ENCODE measurements at places on chromosomes 2 and 18. TPM values are rescaled to one million over a fixed set of nuclear protein-coding genes. Genes with fewer than 3 reads are reported as not detected.
A peak's percentile ranks its signal among the peaks of the same experiment; 100 is the strongest.

DNA sequence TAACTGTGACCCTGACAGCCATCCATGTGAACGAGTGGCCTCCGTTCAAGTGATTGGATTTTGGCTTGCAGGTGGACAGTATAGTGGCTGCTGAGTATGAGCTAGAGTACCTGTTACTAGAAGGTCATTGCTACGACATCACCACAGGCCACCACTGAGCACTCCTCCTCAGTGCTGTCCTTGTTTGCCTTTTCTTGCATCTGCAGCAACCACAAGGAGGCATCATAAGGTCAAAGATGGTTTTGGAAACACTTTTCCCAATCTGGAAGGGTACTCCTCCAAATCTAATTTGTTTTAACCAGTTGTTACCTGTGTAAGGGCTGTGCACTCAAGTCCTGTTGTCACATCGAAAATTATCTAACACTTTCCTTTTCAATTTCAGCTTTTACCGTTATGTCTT lies 81.2 kb downstream of the UGGT1 start:
- DNase-seq = no peak

GRCh38 chr2:190283783-190284182 lies 35.8 kb downstream of the HIBCH start:
- no peak for DNase-seq

Gene ST3GAL5
- polyA plus RNA-seq = 4.4 TPM

Gene PRKCE
- polyA plus RNA-seq = 0.48 TPM

DNA sequence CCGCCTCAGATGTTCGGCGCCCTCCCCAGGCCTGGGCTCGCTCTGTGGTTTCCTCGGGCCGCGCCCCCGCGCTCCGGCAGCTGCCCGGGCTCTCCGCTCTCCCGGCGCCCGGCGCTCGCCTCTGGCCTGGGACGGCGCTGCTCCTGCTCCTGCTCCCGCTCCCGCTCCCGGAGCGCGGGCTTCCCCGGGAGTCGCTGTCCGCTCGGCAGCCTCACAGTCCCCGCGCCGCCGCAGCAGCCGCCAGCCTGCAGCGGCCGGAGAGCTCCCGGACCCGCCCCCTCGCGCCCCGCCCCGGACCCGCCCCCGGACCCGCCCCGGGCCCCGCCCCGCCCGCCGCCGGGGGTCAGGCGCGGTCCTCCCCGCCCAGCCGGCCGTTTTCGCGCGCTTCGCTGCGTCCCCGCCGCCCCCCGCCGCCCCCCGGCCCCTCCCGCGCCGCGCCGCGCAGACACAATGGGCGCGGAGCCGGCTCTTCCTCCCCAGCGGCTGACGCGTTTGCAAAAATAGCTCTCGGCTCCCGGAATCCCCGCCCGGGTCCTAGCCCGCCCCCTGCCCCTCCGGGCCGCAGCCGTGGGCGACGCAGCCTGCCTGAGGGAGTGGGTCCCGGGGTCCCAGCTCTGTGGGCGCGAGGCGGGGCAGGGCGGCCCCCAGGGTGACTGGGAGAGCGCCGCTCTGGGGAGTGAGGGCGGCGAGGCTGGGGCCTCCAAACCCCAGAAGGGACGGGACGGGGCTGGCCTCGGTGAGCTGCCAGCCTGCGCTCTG lies at the start of gene ARL4C:
ARL4C (minus strand) TSS at position 247 of the 759 bp plus-strand sequence. CDS start 495 bp downstream, outside the sequence.
- peak; percentile 89 for DNase-seq

GRCh38 chr2:204003276-204003990 lies 66.9 kb downstream of the ICOS start:
- no peak for DNase-seq

Gene CTNNA2
- 0.04 TPM for polyA plus RNA-seq

GRCh38 chr18:378079-378478 lies 110.2 kb upstream of the THOC1 start:
- no peak for DNase-seq

DNA sequence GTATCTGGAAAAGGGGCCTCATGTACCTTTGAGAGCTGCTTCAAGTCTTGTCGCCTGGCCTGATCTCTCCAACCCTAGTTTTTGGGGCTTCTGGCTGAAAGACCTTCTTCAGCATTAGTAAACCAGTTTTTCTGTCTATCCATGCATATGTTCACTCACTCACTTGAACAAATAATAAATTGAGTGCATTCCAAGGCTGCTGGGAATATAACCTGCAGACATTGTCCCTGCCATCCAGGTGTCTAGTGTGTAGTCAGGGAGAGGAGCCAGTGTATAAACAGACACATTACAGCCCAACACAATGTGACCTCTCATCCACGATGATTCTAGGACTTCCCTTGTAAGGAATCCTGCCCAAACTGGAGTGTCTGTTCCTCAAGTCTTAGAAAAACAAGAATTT lies 262.1 kb downstream of the PRKCE start:
- no peak for DNase-seq

DNA sequence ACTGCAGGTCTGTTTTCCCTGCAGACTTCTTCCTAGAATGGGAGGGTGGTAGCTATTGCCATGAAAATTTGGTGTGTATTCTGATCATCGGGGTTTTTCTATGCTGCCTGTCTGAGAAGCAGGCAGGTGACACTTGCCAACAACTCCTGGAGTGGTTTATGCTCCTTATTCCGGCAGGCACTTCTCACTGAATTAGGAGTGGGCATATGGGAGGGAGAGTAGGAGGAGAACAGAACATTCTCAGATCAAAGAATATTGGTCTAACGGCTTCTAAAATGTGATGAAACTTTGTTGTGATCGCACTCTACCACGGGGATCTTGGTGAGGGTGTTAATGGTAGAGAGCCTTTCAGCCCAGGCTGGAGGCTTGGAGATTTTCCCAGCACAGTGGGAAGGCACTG lies 480.8 kb downstream of the PLCL1 start:
- DNase-seq = no peak

Gene SRD5A2
- not detected for polyA plus RNA-seq

DNA sequence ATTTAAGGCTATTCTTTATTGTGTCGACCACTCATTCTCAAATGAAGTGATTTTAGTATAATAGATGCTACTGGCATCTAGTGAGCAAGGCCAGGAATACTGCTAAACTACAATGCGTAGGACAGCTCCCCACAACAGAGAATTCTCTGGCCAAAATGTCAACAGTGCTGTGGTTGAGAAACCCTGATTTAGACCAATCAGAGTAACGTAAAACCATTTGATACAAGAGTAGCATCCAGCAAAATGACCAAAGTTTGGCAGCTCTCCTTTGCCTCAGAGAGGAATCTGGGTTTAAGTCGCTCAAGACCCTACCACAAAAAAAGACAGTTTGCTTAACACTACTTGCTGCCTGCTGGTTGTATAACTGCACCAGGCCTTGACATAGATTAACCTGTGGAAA lies 37.0 kb upstream of the TTN start:
- DNase-seq = no peak

Gene MORN2
- 25.8 TPM for polyA plus RNA-seq

Gene NCK2
- polyA plus RNA-seq = 24.3 TPM

Gene TM4SF20
- polyA plus RNA-seq = not detected

Gene ABCB11
- polyA plus RNA-seq = 0.08 TPM

GRCh38 chr2:55056024-55056521 lies 5.8 kb upstream of the RTN4 start:
- DNase-seq = peak; percentile 49

Gene TDRD15
- not detected for polyA plus RNA-seq

DNA sequence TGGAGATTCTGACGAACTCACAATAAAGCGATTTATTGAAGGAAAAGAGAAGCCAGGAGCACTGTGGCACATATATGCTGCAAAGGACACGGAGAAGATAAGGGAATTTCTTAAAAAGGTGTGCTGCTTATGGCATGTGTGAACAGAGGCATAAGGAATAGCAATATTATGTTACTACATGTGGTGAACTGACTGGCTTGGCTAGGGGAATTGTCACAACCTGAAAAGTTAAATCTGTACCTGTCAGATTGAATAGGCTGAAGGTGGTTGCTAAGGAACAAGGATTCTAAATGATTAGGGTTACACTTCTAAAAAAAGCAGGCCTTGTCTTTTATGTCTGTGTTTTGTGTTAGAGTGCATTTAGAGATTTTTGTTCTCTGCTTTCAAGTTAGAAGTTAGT lies 48.4 kb downstream of the KDM3A start:
- DNase-seq = no peak

DNA sequence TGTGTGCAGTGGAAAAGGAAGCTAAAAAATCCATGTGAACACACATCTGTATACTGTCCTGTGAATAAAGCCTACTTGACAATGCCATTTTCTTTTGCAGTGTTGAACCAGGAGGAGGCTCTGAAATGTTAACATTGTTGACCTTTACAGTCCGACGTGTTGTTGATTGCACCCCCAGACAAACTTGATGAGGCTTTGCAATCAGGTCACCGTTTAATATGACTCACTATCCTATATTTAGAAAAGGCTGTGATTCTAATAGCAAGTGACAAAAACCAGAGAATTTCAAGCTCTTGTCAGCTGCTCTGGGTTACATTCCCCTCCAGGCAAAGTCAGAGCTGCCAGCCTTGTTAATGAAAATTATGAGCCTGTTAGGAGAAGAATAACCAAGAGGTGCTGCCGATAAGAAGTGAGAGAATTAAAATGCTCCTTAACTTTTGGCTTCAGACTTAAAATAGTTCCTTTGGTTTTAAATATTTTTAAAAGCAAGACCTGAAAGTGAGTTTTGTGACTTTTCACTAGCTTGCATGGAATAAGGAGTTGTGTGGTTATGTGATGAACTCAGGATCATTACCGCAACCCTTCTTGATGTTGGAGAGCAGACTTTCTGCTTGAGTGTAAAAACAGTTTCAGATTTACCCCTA lies 162.1 kb downstream of the QPCT start:
- no peak for DNase-seq

GRCh38 chr2:88182721-88183120 lies 12.6 kb downstream of the THNSL2 start:
- DNase-seq = no peak

- DNase-seq = peak; percentile 58
Measured at GRCh38 chr2:178804791-178805190, 2.4 kb downstream of the TTN start.

DNA sequence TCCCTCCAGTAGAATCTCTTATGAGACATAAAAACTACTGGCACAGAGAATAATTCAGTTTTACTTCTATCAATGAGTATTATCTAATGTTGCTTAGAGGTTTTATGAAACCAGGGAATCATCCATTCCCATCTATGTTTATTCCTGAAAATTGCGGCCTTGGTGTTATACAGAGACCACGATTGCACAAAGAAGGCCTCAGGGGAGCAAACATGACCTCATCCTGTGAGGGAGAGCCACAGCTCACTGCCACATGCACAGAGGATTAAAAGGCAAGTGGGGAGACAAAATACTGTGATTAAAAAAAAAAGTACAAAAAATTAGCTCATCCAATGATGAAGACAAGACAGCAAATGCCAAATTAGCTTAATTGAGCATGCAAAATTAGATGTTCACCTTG lies 111.8 kb upstream of the SLC35G4 start:
- DNase-seq = no peak

Gene EML6
- 0.07 TPM for polyA plus RNA-seq

Gene AKAIN1
- polyA plus RNA-seq = not detected

DNA sequence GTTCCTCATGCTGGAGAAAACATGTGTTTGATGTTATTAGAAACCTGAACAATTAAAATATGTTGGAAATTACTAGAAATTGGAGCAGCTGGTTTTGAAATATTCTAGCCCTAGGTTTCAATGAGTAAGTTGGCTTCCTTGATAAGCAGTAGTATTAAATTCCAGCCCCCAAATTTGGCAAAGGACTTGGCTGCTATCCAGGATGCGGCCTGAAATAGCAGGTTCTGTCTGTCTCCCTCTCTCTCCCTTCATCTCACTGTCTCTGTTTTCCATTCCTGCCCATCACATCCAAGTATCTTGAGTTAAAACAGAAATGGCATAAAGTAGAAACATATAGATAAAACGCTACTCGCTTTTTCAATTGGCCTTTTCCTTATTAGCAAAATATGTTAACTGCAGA lies 20.9 kb upstream of the GPR45 start:
- no peak for DNase-seq

Gene TCF23
- not detected for polyA plus RNA-seq

Gene EHBP1
- 18.5 TPM for polyA plus RNA-seq

- DNase-seq = no peak
Measured at GRCh38 chr2:127065299-127065939, 41.5 kb downstream of the BIN1 start.

DNA sequence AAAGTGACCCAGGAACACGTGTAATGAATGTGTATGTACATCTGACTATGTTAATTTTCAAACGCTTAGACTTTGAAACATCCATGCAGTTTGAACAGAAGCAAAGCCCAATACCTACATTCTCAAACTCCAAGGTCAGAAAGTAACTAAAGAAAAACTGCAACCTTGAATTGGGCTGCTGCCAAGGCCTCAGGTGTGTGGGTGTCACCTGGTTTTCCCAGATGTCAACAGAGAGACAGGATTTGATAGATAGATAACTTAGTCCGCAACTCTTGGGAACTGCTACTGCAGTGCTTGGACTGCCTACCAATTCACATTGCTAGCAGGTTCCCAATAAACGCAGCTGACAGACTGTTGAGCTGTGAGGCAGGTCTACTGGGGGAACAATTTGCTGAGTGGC lies 78.7 kb upstream of the PAPOLG start:
- DNase-seq = no peak

DNA sequence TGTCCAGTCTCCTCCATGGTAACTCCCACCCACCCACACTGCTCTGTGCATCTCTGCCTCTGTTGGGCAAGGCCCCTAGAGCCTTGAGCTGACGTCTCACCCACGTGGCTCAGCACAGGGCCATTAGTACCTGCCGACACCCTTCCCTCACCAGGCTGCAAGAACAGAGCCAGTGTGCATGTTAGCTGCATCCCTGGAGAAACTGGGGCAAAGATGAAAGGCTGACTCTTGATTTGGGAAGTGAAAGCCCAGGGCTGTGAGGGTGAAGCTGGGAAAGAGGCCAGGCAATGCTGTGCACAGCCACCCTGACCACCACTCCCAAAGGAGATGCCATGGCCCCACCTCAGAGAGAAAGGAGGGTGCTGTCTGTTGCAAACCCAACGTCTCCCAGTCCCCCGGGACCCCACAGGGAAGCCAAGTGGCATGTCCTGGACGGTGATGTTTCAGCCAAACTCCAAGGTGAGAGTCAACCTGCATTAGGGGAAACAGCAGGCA lies 20.0 kb upstream of the HPCAL1 start:
- DNase-seq = no peak

GRCh38 chr18:75937306-75937705 lies 509.8 kb upstream of the SMIM21 start:
- no peak for DNase-seq

Gene TBC1D8
- polyA plus RNA-seq = 1.2 TPM

Gene ACTG2
- not detected for polyA plus RNA-seq

Gene VWA3B
- polyA plus RNA-seq = not detected

GRCh38 chr2:170717991-170718589 lies 3.0 kb downstream of the SP5 start:
- DNase-seq = no peak

Gene SLC9A4
- not detected for polyA plus RNA-seq

Gene IL18R1
- 3.7 TPM for polyA plus RNA-seq

GRCh38 chr2:152161598-152161997 lies 14.0 kb downstream of the STAM2 start:
- no peak for DNase-seq

Gene GKN2
- polyA plus RNA-seq = not detected

Gene RNF125
- 0.04 TPM for polyA plus RNA-seq

Gene CCDC74A
- polyA plus RNA-seq = 25.1 TPM

GRCh38 chr2:173884025-173884802 lies 81.0 kb downstream of the SP3 start:
- DNase-seq = peak; percentile 51

Measured in K562 (cell line).